SW480 (cell line): ENCODE measurements at places on chromosomes 6 and 20.

DNA sequence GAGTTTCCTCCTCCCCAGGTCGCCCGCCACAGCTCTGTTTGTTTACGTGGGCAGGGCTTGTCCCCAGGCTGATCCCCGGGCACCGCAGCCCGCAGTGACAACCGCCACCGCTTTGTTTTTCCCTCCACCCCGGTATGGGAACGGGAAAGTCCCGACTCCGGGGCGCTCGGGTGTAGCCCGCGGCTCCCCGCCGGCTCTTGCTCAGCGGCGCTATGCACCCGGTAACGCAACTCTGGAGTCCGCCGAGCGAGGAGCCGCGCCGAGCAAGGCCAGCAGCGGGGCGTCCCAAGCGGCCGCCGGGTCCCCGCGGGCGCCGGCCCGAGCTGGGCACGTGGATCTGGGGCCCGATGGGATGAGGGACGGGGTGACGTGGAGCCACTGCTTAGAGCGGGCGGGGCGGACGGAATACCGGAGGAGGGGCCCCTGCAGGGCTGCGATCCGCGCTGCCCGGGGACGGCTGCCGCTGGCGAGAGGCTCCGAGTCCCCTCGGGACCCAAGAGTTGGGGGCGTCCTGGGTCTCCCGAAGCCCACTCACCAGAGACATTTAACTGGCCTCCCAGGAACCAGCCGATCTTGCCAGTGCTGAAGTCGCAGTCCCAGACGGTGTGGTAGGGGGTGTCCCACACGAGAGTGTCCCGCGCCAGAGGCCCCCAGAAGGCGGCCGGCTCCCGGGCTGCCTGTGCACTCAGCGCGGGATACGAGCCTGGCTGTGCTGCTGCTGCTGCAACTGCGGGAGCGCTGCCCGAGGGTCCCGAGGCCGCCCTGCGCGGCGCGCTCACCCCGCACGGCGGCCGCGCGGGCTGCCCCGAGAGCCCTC, 497 bp downstream of the ACSS1 start:
- DNase-seq = peak; percentile 71

GRCh38 chr20:52746190-52746589, 226.0 kb upstream of the TSHZ2 start:
- DNase-seq = no peak

GRCh38 chr6:121694389-121694788, 258.9 kb downstream of the GJA1 start:
- no peak for DNase-seq

DNA sequence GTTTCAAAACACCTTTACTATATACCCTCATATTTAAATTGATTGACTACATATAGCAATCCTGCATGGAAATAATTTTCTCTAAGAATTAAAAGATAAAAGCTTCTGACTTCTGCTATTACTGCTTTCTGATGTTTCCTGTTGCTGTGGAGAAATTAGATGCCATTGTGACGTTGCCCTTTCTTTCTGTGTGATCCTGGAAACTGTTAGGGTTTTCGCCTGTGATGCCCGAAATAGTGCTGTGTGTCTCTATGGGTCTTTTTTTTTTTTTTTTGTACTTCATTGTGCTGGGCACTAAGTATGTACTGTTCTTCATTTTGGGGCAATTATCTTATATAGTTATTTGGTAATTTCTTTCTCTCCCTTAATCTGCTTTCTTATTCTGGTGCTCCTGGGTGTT, 205.0 kb downstream of the ARID1B start:
- DNase-seq = no peak

DNA sequence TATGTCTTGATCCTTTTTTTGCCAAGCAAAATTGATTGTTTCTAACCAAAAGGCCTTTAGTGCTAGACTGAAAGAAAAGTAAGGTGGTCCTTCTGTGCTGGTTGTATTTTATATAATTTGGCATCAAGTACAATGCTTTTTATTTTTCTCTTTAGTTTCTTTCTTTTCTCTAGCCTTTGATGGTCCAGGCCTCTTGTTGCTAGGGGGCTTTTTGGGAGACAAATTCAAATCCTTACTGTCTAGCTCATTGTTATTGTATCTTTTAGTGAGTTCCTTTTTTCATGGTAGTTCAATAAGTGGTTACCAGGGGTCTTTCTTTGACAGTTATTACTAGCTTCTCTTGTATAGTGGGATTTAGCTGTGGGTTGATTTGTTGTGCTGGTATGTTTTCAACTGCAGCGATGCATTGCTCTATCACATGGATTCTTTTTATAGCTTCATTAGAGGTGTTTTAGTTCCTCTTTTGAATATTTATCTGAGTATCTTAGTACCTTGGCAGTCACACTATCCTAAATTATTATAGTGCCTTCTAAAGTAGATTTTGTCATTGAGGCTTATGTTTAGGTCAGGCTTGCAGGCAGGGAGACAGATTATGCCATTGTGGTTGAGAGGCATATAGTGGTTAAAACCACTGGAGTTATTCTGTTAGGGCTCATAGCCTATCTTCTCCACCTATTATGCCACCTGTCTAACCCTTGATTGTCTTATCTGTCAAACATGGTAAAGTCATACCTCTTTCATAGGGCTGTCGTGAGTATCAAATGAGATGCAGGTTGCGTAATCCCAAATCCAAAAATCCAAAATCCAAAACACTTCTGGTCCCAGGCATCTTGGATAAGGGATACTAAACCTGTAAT, 49.5 kb downstream of the KCNS1 start:
- no peak for DNase-seq

DNA sequence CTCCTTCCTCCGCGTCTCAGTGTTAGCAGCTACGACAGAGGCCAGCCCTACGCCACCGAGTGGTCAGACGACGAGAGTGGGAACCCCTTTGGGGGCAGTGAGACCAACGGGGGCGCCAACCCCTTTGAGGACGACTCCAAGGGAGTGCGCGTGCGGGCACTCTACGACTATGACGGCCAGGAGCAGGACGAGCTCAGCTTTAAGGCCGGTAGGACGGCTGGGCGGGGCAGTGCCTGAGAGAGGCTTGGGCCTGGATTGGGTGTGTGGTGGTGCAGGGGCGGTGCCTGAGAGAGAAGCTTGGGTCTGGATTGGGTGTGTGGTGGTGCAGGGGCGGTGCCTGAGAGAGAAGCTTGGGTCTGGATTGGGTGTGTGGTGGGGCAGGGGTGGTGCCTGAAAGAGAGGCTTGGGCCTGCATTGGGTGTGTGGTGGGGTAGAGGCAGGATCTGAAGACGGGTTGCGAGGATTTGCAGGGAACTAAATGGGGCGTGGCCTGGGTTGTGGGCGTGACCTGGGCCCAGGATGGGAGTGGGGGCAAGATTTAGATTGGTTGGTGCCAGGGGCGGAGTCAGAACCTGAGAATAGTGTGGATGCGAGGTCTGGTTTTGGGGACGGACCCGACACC, 24.4 kb downstream of the SPDEF start:
- DNase-seq = peak; percentile 12
